ENCODE measurements at places on chromosomes 16 and 17. TPM values are rescaled to one million over a fixed set of nuclear protein-coding genes. Genes with fewer than 3 reads are reported as not detected.

Gene PLLP
- 0.06 TPM for total RNA-seq

Gene QPRT
- not detected for total RNA-seq

Gene CTF1
- total RNA-seq, result 0.33 TPM

Gene NHLRC4
- total RNA-seq, result 0.17 TPM

Gene NOG
- total RNA-seq, result 0.92 TPM
